ENCODE measurements at places on chromosomes 2 and 18.

- no peak for DNase-seq
These were observed 68.8 kb upstream of the CWC22 start for GRCh38 chr2:180075870-180076269.

DNA sequence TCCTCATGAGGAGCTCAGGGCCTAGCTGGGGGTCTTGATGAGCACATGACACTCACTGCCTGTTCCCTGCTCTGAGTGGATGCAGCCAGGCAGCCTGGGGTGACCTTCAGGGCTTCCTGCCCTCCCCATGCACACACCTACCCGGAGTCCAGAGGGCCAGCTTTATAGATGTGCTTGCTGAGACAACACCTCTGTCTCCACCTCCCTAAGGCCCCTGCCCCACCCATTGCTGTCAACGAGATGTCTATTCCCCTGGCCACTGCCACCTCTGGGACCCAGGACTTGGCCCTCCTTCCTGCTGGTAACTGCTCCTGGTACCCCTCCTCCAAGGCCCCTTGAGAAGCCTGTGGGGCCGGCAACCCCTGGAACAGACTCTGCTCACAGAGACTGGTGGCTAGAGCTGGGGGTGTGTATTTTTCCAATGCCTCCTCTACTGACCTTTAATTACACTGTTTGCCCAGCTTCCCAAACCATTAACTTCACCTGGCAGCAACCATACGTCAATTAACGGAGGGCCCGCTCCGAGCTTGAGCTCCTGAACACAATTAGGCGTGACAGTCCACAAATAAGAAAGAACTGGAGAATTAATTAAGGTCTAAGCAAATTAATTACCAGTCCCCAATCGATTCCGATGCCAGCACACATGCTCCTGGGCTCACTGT, 66.3 kb downstream of the EMX1 start:
- no peak for DNase-seq

GRCh38 chr2:128696421-128696820, 377.8 kb upstream of the HS6ST1 start:
- DNase-seq = no peak

GRCh38 chr2:191565120-191565519, 112.8 kb upstream of the NABP1 start:
- no peak for DNase-seq

GRCh38 chr2:9703701-9704221, 73.0 kb upstream of the YWHAQ start:
- peak; percentile 69 for DNase-seq

DNA sequence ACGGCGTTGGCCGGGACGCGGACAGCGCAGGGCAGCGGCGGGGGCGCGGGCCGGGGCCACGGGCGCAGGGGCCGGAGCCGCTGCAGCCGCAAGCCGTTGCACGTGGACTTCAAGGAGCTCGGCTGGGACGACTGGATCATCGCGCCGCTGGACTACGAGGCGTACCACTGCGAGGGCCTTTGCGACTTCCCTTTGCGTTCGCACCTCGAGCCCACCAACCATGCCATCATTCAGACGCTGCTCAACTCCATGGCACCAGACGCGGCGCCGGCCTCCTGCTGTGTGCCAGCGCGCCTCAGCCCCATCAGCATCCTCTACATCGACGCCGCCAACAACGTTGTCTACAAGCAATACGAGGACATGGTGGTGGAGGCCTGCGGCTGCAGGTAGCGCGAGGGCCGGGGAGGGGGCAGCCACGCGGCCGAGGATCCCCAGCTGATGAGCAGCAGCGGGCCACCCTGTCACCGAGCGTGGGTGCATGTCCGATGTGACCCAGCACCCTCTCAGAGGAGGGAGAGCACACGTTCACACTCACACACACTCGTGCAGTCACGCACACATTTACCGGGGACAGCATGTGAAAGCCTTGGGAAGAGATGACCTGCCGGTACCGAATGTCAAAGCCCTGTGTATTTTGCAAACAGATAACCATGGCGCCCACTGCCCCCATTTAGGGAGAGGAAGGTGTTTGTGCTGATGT, 4.2 kb downstream of the GDF7 start:
- DNase-seq = no peak

DNA sequence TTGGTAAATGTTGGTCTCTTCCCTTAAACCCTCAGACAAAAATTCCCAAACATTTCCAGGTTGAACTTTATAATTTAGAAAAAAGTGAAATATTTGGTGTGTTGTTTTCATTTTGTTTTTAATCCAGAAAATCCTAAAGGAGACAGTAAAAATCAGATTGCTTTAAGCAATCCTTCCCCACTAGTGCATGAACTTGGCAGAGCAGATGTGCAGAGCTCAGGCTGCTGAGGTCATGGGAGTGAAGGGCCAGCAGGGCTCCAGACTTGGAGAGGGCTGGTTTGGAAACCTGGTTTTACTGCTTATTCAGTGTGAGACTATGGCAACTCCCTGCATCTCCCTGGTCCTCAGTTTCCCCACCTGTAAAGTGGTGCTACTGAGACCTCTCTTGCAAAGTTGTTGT, 66.7 kb upstream of the TEX51 start:
- no peak for DNase-seq

GRCh38 chr2:45707006-45707405, 55.5 kb downstream of the PRKCE start:
- DNase-seq = no peak

DNA sequence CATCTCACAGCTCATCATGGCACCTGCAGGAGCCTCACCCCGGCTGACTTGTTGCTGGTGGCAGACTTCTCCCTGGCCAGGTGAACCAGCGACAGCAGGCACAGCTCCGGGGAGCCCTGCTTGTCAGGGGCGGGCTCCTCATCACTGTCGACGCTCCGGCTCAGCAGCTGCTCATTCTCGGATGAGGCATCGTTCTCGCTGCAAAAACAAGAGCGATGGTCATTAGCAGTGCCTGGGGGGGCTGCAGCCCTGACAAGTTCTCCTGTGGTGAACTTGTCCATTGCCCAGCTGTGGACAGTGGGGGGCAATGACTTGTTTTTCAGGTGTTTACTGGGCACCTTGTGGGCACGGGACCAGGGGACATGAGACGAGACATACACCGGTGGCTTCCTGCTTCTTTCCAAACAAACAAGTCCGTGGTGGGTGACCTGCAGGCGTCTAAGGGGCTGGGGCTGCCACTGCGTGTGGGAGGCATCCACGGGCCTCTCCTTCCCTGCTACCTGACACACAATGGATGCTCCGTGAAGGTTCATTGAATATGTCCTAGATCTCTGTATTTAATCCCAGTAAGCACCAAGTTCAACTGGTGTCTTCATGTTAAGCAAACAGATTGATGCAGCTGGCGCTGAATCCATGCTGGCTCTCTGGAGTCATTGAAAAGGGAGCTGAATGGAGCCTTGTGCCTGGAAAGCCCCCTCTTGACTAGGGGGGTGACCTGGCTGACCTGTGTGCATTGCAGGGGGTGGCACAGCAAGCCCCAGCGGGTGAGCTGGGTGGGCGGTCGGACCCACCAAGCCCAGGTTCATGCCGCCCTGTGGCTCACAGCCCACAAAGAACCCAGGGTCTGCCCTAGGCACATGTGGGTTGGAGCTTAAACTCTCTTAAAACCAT, 81.0 kb downstream of the EDAR start:
- DNase-seq = no peak

GRCh38 chr2:75600461-75601011, 39.8 kb upstream of the EVA1A start:
- DNase-seq = peak; percentile 39

GRCh38 chr2:187573722-187574121, 19.5 kb upstream of the TFPI start:
- DNase-seq = no peak

DNA sequence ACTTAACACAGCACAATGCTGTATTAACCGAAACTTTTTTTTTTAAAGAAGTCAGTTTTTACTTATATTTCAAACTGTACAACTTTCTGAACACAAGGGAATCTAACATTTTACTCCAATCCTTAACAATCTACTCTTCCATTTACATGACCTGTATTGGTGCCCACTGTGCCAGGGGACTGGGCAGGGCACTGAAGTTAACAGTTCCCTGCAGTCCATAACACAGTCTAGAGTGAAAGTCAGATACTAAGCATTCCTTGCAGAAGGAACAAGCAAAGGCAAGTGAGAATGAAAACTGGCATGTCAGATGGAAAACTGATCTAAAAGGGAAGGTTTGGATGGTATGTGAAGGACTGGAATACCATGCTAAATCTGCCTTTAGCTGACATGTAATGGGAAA, 29.8 kb downstream of the SUCLG1 start:
- DNase-seq = no peak

GRCh38 chr2:24702800-24703199, 90.4 kb downstream of the PTRHD1 start:
- no peak for DNase-seq

GRCh38 chr18:36162981-36163380, 24.3 kb upstream of the MOCOS start:
- no peak for DNase-seq

- DNase-seq = no peak
These were observed 35.0 kb downstream of the YES1 start for GRCh38 chr18:777021-777420.

DNA sequence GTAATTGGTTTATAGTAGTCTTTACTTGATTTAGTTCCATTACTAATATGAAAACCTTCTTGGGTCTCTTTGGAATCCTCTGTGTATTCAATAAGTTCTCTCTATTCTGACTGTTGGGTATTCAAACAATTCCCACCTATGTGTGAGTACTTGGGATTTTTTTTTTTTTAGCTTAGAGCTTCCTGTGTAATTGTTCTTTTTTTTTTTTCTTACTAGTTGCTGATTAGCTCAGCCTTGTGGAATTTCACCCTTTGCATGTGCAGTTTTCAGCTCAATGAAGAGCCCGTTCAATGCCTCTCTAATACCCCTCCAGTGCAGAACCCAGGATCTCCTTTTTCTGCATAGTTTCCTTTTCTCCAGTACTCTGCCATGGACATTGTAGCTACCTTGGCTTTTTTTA, 339.1 kb upstream of the GALNT5 start:
- no peak for DNase-seq

GRCh38 chr2:103289105-103289725, 527.4 kb downstream of the TMEM182 start:
- no peak for DNase-seq

GRCh38 chr2:215423928-215424540, 11.8 kb downstream of the FN1 start:
- no peak for DNase-seq

DNA sequence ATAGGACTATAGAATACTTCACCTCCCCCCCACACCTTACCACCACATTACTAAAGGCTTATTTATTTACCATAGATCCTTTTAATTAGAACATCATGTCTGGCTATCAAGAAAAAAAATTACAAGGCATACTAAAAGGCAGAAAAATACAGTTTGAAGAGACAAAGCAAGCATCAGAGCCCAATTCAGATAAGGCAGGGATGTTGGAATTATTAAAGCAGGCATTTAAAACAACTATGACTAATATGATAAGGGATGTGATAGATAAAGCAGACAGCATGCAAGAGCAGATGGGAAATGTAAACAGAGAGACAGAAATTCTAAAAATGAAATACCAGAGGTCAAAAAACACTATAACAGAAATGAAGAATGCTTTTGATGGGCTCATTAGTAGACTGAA, 55.4 kb upstream of the SMIM21 start:
- no peak for DNase-seq

DNA sequence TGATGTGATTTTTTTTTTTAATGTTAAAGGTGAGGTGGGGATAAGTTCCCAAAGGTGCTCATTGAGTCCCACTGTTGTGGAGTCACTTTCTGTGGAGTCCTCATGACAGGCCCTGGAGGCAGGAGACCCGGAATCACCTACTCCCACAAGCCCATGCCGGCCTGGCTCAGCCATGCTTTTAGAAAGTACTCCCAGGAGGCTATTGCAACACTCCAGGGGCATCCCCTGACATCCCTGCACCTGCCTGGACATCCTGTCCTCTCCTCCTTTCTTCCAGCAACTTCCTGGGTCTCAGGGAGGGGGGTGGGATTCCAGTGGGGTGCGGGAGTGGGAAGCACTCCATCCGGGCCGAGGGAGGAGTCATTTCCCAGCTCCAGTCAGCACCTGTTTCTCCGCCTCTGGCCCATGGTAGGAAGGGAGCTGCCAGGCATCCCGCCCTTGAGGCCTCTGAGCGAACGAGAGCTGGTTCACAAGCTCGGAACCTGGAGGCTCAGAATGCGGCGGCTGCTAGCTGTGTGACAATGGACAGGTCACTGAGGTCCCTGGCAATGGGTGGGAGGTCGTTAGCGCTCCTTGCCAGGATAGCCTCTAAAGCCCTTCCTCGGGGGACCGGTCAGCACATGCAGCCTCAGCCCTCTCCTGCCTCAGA, 163.9 kb upstream of the ID2 start:
- DNase-seq = no peak

DNA sequence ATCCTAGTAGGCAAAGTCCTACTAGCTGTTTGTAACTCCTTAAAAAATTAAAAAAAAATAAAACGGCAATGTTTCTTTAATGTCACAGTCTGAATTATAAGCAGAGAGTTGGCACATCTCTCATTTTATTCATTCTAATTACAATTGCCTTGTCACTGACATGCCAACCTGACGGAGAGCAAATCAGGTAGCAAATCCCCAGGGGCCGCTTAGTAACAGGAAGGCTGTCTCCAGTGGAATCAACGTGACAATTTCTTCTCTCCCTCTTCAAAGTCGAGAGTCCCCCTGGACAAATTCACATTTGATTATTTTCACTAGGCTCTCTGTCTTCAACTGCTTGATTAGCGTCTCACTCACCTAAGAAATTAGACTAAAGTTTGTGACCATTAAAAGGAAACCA, 1598.9 kb upstream of the PIK3C3 start:
- no peak for DNase-seq

DNA sequence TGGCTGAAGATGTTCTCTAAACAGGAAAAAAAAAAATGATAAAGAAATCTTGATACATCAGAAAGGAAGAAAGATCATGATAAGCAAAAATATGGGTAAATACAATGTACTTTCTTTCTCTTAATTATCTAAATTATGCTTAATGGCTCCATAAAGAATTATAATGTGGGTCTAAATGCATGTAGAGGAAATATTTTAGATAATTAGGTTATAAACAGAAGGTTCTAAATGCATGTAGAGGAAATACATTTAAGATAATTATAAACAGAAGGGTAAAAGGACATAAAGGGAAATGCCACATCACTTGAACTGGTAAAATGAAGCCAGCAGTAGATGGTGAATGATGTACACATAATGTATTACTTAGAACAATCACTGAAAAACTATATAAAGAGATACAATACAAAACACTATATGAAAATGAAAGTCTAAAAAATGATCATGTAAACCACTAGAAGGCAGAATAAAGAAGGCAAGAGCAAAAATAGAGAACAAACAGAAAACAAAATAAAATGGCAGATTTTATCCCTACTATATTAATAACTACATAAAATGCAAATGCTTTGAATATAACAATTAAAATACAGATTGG, 308.4 kb upstream of the CDH2 start:
- DNase-seq = no peak

DNA sequence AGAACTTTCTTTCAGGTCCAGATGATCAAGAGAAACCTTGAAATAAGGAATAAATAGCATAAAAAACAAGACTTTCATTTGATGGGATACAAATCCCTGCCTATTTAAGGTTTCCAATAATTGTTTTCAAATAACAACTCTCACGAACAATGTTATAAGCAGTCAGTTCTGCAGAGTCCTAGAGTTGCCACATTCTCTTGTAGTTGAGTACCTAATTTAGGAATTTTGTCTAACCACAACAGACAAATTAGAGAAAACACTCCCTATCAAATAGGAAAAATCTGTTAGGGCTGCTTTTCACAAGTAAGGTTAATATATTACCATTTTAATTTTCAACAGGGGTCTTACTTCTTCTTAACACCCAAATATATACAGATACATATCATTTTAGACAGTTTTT, 130.1 kb upstream of the CDH20 start:
- DNase-seq = no peak

Measured in activated CD4-positive, alpha-beta T cell treated with anti-CD3 and anti-CD28 coated beads, Interleukin-2, amount 10 ng/mL, durations not matched to agents 24 days and 14 days (primary cell).